Activated T-cell treated with anti-CD3 and anti-CD28 coated beads, Interleukin-2, amount 50 U/mL, for 72 hours (primary cell): ENCODE measurements at places on chromosomes 2 and 18. TPM values are rescaled to one million over a fixed set of nuclear protein-coding genes. Genes with fewer than 3 reads are reported as not detected.

- no peak for DNase-seq
- H3K4me3 ChIP-seq: no peak overlapping the region
- H3K4me1 ChIP-seq: peaks cover 20% of the 10 kb centered on the region
- no peak overlapping the region for H3K27ac ChIP-seq
- no peaks in the 10 kb centered on the region for H3K27me3 ChIP-seq
- H3K36me3 ChIP-seq: no peaks in the 10 kb centered on the region
Measured at GRCh38 chr2:74142340-74142739, 5.4 kb downstream of the BOLA3 start.

Gene SERPINB11
- total RNA-seq: not detected

Gene RFX8
- total RNA-seq: 2.3 TPM

Gene CXCR2
- 0.48 TPM for total RNA-seq

DNA sequence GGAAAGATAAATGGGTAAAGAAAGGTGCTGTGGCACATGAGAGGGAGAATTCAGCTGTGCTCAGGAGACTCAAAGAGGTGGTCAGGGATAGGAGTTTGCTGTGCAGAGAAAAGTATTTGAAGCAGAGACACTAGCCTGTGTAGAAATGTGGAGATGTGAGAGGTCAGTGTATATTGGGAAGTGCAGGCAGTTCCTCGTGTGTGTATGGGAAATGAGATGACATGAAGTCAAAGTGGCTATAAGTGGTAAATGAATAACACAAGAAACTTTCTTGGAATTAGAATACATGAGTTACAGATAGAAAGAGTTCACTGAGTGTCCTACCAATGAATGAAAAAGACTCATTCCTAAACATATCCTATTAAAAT, 11.6 kb downstream of the MAP3K20 start:
- peaks cover 32% of the 10 kb centered on the region for H3K27me3 ChIP-seq
- no peak overlapping the region for H3K4me3 ChIP-seq
- no peak for DNase-seq
- no peak overlapping the region for H3K27ac ChIP-seq
- H3K4me1 ChIP-seq: no peaks in the 10 kb centered on the region

DNA sequence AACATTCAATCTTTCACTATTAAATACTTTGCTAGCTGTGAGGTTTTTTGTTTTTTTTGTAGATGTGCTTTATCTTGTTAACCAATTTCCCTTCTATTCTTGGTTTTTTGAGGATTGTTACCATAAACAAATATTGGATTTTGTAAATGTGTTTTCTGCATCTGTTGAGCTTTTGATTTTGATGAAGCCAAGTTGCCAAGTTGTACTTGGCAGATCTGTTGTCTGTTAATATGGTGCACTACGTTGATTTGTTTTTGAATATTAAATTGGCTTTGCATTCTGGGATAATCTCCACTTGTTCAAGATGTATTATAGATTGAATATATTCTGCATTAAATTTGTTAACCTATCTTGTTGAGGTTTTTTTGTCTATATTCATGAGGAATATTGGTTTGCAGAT, 114.6 kb downstream of the VWA3B start:
- H3K4me3 ChIP-seq: no peak overlapping the region
- peaks cover 6% of the 10 kb centered on the region for H3K4me1 ChIP-seq
- no peak for DNase-seq
- H3K36me3 ChIP-seq: no peaks in the 10 kb centered on the region
- H3K27me3 ChIP-seq: peaks cover 34% of the 10 kb centered on the region
- H3K27ac ChIP-seq: no peak overlapping the region

GRCh38 chr2:181658444-181658843, 1.5 kb upstream of the CERKL start:
- H3K27ac ChIP-seq: no peak overlapping the region
- H3K36me3 ChIP-seq: no peaks in the 10 kb centered on the region
- H3K27me3 ChIP-seq: peaks cover 62% of the 10 kb centered on the region

Gene HRH4
- total RNA-seq: 0.16 TPM
